H1 (cell line): ENCODE measurements at places on chromosomes 5 and 9. TPM values are rescaled to one million over a fixed set of nuclear protein-coding genes. Genes with fewer than 3 reads are reported as not detected.

Gene FBXL17
- 3.4 and 4.3 TPM in 2 replicates for total RNA-seq

Gene TLE4
- total RNA-seq, result 36.9 and 39.2 TPM in 2 replicates

DNA sequence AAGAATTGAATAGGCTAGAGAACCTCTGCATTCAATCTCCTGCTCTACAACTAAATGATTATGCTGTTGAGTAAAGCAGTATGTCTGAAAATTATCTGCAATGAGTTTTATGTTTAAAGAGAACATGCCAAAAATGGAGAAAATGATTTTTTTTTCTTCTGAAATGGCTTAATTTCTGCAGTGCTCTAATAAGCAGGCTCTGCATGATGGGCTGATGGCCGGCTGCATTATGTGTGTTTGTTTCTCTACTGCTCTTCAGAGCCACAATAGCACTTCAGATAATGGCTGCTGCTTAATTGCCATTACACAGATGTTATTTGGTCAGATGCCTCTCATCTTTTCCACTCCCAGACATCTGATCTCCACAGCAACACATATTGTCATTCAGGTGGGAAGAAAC is 286.4 kb upstream of the DMAC1 start:
- no peak for DNase-seq

DNA sequence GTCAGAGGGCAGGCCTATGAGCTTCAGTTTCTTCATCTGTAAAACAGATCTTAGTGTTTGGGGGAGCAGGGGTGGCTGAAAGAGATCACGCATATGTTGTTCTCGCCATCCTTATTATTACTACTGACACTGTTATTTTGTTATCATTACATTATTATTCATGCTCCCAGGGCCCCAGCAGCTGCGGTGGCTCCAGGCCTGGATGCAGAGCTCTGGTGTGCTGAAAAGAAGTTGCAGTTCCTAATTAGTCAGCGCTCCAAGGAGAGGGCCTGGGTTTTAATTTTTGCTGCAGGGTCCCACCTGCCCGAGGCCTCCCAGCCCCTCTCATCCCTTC is 19.5 kb downstream of the CXXC5 start:
- no peak for DNase-seq

DNA sequence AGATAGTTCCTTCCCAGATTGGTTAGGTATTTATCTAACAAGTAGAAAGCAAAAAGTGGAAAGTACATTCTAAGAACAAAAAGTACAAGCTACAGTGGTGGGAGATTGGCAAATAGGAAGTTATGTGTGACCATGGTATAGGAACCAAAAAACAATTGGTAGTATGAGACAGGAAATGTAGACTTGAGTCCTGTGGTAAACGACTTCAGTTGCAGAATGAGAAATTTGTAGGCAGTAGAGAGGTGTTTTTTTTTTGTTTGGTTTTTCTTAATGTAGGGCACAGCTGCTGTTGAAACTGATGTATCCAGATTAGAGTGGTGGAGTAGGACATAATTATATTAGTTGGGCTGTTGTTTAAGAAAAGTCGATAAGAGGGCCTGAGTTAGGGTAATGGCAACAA is 72.0 kb downstream of the CCNH start:
- no peak for DNase-seq

- DNase-seq, result no peak
Observed at GRCh38 chr9:123338710-123339665, 17.0 kb upstream of the CRB2 start.

GRCh38 chr9:130448035-130448624 is 3.4 kb downstream of the ASS1 start:
- no peak for DNase-seq

- no peak for DNase-seq
Observed at GRCh38 chr5:72160959-72161358, 53.7 kb downstream of the MAP1B start.
